SHP77 (cell line): ENCODE measurements at places on chromosomes 2 and 18.

GRCh38 chr18:58004317-58004716 lies 39.7 kb upstream of the NEDD4L start:
- no peak for DNase-seq

DNA sequence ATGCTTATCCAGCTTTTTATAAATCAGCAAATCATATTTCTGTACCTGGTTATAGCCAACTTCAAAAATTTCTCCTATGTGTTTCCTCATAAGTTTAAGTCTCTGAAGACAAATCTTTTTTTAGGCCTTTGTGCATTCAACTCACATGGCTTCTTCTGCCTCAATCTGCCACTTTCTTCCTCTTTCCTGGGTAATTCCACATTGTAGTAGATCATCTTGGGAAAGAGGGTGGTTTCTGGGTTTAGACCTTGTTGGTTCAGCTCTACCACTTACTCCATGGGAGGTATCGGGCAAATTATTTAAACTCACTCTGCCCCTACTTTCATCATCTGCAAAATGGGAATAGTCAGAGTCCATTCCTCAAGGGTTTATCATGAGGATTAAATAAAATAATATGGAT lies 707.0 kb upstream of the ZEB2 start:
- DNase-seq = no peak

- DNase-seq = no peak
Measured at GRCh38 chr2:85655961-85656417, 12.0 kb downstream of the SFTPB start.

GRCh38 chr2:223199531-223200515 lies 147.8 kb downstream of the KCNE4 start:
- DNase-seq = no peak

- peak; percentile 87 for DNase-seq
Measured at GRCh38 chr2:121804340-121804739, 48.9 kb downstream of the TSN start.

DNA sequence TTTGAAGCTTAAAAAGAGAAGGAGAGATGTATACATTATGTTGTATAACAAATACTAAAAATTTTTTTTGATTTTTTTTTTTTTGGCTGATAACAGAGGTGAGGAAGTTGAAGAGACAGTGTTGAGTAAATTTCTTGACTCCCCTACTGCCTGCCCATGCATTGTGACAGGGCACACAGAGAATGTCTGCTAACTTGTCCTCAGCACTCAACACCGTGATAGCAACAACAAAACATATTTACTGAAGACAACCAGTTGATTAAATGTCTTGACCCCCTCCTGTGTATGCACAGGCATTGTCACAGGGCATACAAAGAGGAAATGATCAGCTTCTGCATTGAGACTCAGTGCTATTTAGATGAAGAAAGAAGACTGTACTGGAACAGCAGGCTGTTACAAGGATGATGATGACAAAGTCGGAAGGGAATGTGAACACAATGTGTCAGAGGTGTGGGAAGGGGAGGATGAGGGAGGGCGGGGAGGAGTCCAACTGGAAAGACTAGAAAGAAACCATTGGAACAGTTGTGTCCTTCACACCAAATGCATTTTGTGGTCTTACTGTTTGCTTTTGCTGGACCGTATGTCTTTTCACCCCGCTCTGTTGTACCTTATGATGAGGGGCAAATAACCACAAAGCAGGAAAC lies 89.5 kb downstream of the CERS6 start:
- no peak for DNase-seq

GRCh38 chr2:169107645-169108044 lies 38.3 kb downstream of the DHRS9 start:
- no peak for DNase-seq

DNA sequence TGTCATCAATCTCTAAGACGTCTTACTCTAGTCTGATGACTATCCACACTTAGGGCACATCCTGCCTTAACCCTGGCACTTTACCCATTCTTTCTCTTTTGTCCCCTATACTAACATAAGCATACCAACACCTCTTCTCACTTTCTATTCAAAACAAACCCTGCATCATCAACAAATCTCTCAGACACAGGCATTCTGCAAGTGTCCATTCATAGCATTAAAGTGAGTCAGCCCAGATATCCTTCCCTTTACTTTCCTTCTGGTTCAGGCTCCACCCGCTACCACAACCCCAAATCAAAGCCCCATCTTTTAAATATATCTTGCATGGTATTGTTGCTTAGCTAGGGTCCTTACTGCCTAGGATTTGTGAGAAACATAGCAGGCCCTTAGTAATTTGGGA lies 3.8 kb downstream of the GRB14 start:
- DNase-seq = no peak

GRCh38 chr2:108909275-108909823 lies 79.7 kb downstream of the EDAR start:
- DNase-seq = no peak

DNA sequence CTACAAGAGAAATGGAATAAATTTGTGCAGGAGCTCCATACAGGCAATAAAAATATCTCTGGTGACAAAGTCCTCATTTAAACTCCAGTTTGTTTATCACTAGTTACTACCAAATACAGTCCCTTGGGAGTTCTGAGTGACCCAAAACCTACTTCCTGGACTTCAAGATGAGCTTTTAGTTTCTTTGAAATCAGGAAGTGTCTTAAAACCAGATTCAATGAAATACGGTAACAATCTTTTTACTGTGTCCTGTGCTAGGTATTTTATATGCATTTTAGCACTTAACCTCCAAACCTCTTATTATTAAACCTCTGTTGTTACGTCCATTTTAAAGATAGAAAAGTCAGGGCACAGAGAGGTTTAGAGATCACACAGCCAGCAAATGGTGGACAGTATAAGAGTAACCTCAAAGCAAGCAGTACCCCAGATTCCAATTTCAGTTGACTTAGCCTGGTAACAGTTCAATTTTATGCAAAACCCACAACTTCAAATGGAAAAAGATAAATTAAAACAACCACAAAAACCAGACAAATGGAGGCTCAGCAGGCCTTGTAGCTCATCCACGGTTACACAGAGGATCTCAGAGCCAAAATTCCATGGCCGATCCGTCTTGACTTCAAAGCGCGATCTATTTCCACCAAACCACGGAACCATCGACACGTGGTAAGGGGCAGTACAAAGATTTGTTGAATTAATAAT lies 1.3 kb upstream of the KCMF1 start:
- DNase-seq = no peak

DNA sequence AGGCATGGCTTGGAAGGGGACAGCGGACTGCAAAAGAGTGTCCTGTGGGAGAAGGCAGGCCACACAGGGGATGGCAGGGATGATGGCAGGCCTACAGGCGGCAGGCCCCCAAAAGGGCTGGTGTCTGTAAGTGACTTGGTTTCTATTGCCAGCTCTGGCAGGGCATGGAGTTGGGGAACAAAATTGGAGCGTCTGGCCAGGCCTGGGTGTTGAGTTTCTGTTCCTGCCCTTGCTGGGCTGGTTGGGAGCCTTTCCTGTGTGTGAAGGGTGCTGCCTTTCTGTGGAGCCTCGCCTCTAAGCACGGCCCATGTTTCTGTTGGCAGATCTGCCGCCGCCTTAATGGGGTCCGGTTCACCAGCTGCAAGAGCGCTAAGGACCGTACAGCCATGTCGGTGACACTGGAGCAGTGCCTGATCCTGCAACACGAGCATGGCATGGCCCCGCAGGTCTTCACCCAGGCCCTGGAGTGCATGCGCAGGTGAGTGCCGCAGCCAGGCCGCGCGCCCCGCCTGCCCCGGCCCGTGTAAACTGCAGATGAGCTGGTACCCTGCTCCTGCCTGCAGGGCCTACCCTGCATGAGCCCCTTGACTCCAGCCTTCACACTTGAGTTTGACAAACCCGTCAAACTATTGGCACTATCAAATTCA lies 31.5 kb downstream of the COA5 start:
- DNase-seq = no peak

DNA sequence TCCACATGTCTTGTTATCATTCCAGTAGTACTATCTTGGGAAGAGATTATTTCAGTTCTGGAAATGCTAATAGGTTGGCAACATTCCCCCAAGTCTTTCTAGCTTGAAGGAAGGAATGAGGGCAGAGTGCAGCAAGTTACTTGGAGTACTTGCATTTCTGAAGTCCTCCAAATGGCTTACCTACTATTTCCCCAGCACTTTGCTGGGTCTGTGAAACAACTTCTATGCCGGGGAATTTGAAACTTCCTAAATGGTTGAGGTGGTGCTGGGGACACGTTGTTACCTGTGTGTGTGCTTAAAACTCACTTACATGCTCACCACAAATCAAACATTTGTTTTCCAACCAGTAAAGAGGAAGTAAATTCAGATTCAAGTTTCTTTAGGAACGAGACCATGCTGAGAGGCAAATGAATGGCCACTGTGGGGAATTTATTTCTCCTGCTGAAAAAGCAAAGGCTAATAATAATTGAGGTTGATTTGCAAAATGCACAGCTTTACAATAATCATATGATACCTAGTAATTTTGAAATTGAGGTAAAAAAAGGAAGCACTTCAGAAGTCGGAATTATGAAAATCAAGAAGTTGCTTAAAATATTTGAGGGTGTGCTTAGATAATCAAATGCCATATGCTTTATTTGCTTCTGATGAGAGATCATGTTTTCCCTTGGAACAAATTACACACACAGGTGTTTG lies 1167.7 kb upstream of the ZEB2 start:
- DNase-seq = no peak

GRCh38 chr2:42137125-42137841 lies 31.9 kb upstream of the EML4 start:
- DNase-seq = no peak

- DNase-seq = no peak
Measured at GRCh38 chr2:30262716-30263309, 31.5 kb downstream of the LBH start.

GRCh38 chr18:62616331-62616805 lies 93.5 kb downstream of the ZCCHC2 start:
- no peak for DNase-seq

- DNase-seq = no peak
Measured at GRCh38 chr18:62549755-62550154, 26.9 kb downstream of the ZCCHC2 start.

DNA sequence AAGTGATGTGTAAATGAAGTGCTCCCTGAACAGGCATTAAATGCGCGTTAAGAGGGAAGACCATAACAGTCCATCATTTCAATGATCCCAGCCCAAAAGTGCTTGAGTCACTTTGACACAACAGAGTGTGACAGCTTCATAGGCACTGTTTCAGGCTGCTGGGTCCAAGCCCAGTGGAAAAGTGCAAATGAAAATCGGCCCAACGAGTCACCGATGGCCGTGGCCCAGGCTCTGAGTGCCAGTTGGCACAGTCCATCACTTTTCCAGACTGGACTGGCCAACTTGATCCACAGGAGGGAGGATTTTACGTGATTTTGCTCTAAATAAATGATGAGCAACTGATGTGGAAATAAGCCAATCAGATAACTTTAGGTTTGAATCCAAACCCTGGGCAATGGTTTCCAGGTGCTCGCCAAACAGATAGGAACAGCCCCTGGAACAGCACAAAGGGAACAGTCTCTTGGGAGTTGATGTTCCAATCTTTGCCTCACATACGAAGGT lies 114.0 kb downstream of the SP3 start:
- DNase-seq = no peak

DNA sequence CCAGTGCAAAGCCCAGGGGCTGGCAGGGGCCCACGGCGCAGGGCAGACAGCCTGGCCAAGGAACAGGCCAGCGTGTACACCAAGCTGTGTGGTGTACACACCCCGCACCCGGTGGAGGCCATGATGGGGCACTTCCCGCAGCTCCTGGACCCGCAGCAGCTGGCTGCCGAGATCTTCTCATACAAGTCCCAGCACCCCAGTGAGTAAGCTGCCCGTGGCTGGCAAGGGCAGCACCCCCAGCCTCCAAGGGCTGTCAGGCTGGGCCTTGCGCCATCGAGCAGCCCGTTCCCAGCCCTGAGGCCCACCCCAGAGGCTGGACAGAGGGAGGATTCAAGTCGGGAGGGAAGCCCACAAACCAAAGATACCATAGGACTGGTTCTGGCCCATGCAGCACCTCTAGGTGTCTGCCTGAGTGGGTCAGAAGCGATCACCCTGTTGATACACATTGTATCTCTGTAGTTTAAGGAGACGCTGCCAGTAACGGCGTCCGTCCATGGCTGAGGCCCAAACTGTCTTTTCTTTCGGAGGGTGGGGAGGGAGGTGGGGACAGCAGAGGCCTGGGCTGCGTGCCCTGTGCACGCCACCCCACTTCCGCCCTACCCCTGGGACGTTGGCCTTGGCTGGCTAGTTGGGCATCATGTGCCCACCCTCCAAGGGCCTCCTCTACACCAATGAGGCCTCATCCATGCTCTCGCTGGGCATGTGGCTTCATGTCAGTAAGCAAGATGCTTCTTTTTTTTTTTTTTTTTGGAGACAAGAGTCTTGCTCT lies 16.8 kb upstream of the MTERF4 start:
- DNase-seq = no peak

- DNase-seq = no peak
Measured at GRCh38 chr18:79574938-79575525, 104.6 kb upstream of the CTDP1 start.

GRCh38 chr2:23803264-23803964 lies 123.5 kb downstream of the ATAD2B start:
- no peak for DNase-seq

DNA sequence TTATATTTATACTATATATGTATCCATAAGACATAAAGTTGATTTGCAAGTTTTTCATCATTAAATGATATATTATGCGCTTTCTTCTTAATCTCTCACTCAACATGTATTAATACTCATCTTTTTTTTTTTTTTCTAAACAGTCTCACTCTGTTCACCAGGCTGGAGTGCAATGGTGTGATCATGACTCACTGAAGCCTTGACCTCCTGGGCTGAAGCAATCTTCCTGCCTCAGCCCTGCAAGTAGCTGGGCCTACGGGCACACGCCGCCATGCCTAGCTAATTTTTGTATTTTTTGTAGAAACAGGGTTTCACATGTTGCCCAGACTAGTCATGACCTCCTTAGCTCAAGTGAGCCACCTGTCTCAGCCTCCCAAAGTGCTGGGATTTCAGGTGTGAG lies 51.4 kb upstream of the MAP4K3 start:
- DNase-seq = no peak

DNA sequence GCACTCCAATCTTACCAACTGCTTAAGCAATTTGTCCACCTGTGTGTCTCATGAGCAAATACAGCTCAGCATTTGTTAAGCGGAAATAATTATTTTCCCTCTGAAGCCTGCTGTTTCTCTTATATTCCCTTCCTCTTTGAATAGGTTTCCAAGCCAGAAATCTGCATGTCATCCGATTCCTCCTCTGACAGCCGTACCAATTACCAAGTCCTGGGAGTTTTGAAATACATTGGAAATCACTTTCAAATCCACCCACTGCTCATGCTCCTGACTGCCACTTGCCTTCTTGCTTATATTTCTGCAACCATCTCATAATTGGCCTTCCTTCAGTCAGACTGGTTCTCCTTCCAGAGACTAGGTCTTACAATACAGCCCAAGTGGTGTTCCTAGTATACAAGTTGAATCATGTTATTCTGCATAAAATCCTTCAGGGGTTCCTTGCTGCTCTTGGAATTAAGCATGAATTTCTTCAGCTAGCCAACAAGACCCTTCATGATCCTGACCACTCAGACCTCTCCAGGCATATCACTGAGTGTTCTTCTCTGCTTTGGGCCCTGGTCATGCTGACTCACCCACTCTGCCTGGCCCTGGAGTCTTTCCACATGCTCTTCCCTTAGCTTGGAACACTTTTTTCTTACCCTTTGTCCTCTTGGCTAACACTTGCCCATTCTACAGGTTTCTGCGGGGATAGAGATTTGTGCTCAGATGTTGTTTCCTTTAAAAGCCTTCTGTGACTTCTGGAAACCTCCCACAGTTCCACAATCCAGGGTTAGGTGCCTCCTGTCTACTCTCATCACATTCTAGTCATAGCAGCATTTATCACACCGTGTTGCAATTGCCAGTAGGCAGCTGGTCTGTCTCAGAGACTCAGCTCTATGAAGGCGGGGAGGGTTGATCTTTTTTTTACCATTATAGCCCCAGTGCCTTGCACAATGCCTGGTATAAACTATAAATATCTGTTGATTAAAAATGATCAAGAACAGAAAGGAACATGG lies 157.6 kb downstream of the ARL6IP6 start:
- no peak for DNase-seq
